ENCODE measurements at places on chromosomes 4 and X. TPM values are rescaled to one million over a fixed set of nuclear protein-coding genes. Genes with fewer than 3 reads are reported as not detected.
A peak's percentile ranks its signal among the peaks of the same experiment; 100 is the strongest.

The SPACA5 gene
- total RNA-seq: not detected

DNA sequence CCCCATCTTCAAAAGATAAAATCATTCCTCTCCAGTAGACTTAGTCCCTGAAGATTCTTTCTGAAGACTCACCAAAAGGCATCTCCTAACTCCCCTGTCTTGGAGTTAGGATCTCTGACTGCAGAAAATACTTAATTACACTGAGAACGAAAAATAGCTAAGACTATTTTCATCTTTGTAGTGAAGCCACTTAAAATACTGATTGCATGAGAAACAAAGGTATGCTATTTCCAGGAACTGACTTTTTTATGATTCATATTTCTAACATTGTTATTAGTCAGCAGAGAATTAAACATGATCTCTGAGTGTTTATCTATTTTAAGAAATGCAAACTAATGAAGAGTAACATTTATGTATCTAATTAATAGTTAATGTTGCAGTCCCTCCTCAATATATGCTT is 71.8 kb upstream of the NR3C2 start:
- H3K36me3 ChIP-seq: no peaks in the 10 kb centered on the region
- H3K27me3 ChIP-seq: no peaks in the 10 kb centered on the region

DNA sequence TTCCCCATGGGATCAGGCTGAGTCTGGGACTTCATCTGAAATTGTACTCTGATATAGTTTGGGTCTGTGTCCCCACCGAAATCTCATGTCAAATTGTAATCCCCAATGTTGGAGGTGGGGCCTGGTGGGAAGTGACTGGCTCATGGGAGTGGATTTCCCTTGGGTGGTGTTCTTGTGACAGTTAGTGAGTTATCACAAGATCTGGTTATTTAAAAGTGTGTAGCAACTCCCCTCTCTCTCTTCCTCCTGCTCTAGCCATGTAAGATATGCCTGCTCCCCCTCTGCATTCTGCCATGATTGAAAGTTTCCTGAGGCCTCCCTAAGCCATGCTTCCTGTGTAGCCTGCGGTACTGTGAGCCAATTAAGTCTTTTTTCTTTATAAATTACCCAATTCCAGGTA is 61.0 kb downstream of the RASGEF1B start:
- H3K4me3 ChIP-seq: no peak overlapping the region
- no peak for DNase-seq
- peaks cover 2% of the 10 kb centered on the region for H3K36me3 ChIP-seq
- peaks cover 13% of the 10 kb centered on the region for H3K27me3 ChIP-seq

- H3K4me3 ChIP-seq: no peak overlapping the region
- DNase-seq: no peak
- no peaks in the 10 kb centered on the region for H3K4me1 ChIP-seq
- H3K27ac ChIP-seq: no peak overlapping the region
- H3K36me3 ChIP-seq: peaks cover 2% of the 10 kb centered on the region
These were observed 34.9 kb downstream of the MGST2 start for GRCh38 chr4:139700568-139700967.

GRCh38 chrX:106730401-106730800 is 3.9 kb downstream of the RNF128 start:
- H3K27me3 ChIP-seq: peaks cover 17% of the 10 kb centered on the region
- H3K4me3 ChIP-seq: no peak overlapping the region
- H3K36me3 ChIP-seq: peaks cover 5% of the 10 kb centered on the region
- peaks cover 8% of the 10 kb centered on the region for H3K4me1 ChIP-seq
- H3K27ac ChIP-seq: no peak overlapping the region

DNA sequence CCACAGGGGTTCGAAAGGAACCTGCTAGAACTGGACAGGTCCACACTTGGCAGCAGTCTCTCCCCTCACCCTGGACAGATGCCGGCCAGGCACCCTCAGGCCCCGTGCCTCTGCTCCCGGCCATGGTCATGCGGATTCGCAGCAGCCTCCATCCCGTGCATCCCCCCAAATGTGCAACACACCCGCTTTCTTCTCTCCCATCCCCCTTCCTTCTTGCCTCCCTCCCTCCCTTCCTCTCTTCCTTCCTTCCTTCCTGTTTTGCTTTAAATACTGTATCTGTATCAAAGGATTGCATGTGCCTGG is 35.0 kb upstream of the HMX1 start:
- H3K36me3 ChIP-seq: no peaks in the 10 kb centered on the region
- no peaks in the 10 kb centered on the region for H3K4me1 ChIP-seq
- peaks cover 6% of the 10 kb centered on the region for H3K27me3 ChIP-seq
- peak; percentile 5 for DNase-seq
- no peak overlapping the region for H3K4me3 ChIP-seq
- no peak overlapping the region for H3K27ac ChIP-seq

DNA sequence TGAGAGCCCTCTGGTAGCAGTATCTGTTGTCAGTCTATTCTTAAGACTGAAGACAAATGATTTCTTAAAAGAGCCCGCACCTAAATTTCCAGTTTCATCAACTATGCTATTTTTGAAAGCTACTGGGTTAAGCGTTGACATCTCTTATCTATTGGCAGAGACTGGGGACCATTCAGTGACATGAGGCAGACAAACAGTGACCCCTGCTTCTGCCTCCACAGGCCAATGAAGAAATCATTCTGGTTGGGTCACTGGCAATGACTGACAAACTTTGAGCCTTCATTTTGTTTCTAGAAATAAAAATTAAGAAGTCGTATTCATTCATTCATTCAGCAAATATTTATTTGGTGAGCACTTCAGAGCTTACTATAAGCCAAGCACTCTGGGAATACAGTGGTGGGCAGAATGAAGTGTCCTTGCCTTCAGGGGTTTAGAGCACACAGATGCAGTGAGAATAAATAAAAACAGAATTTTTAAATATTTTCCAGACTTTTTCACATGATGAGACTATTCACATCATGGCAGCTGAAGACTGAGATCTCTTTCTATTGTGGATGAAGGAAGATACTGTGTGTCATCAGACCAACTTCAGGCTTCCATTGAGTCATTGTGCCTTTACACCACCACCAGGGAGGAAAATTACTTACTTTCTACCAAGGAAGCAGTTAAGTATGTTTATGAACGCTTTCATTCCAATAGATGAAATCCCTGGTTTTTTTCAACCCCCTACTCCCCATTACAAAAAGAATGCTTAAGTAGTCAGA is 36.0 kb downstream of the SORBS2 start:
- peaks cover 35% of the 10 kb centered on the region for H3K27me3 ChIP-seq
- H3K4me1 ChIP-seq: peaks cover 2% of the 10 kb centered on the region
- peaks cover 2% of the 10 kb centered on the region for H3K36me3 ChIP-seq
- H3K4me3 ChIP-seq: no peak overlapping the region
- DNase-seq: no peak

GRCh38 chrX:130119312-130119898 is 9.1 kb upstream of the ELF4 start:
- peaks cover 5% of the 10 kb centered on the region for H3K4me1 ChIP-seq
- peak overlapping the region; percentile 74 for H3K4me3 ChIP-seq
- no peaks in the 10 kb centered on the region for H3K27me3 ChIP-seq
- no peak overlapping the region for H3K27ac ChIP-seq
